ENCODE measurements at places on chromosomes 2 and 18.

GRCh38 chr2:214706986-214707385 is 102.5 kb downstream of the BARD1 start:
- DNase-seq: no peak

GRCh38 chr2:189102735-189103134 is 76.8 kb downstream of the COL5A2 start:
- DNase-seq: no peak

- no peak for DNase-seq
Measured at GRCh38 chr2:66507673-66508201, 72.8 kb downstream of the MEIS1 start.

DNA sequence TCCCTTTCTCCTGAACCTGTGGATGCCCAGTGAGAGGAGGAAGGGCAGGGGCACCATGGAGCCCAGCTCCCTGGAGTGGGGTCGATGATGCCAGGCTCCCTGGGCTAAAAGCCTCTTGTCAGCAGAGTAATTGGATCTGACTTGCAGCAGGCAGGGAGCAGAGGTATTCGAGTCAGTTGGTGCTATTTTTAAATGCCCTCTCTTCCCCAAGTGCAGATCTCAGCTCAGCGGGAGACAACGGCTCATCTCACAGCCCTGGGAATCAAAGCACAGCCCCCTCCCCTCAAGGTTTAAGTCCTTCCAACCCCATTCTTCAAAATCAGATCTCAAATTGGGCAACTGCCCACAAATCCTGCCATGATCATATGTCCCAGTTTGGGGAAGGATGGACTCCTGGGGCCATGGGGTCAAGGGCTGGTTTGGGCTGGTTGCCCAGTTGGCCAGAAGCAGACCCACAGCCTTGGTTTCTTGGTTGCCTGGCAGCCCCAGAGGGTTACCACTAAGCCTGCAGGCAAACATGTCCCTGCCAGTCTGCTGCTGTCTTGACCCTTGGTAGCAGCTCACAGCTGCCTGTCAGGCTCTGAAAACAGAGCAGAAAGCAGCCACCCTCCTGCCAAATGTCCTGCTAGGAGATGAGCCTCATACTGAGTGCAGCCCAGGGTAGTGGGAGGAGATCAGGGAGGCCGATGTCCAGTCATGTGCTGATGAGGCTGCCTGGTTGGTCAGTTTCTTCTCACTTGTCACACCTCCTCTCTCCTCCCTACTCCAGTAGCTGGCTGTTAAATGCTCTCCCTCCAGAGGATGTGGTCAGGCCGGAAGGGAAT is 244.9 kb downstream of the LOXHD1 start:
- no peak for DNase-seq

DNA sequence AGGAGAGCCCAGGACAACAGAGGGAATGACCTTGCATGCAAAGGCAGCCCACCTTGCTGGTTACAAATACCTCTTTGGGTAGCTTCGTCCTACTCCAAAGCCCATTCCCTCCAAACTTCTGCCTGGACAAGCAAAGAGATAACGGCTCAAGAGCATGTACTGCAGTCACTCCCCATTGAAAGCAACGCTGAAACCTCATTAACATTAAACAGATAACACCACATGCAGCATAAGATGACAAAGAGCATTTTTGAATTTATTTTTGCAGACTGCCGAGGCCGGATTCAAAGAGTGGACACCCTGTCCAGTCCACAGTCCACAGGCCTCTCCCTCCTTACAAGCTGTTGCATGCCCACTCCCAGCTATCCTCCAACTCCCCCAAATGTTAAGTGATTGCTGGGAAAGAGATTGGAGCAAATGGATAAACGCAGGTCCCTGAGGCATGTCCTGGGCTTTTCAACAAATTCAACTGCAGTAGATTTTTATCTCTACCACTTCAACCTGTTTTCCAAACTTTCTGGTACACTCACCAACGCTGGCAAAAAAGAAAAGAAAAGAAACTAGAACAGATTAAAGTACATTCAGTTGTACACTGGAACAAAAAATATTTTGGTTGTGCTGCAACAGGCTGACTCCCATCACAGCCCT is 40.1 kb downstream of the MREG start:
- no peak for DNase-seq

DNA sequence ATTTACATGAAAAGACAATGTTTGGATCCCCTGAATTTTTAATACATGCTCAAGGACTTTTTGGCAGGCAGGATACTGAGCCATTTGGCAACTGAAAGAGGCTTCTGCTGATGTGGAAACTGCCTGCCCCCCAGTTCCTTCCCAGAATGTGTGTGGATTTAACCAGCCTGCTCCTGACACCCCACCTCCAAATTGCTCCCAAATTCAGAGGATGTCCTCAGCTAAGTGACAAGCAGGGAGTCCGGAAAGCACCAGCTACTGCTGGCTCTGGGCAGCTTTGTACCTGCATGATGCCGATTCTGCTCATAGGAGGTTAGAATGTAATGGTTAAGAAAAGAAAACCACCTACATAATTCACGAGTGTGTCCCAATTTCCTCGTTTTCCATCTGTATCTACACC is 197.5 kb downstream of the CDH20 start:
- DNase-seq: no peak
